Effector CD8-positive, alpha-beta T cell (primary cell): ENCODE measurements at places on chromosomes 3 and 15.

DNA sequence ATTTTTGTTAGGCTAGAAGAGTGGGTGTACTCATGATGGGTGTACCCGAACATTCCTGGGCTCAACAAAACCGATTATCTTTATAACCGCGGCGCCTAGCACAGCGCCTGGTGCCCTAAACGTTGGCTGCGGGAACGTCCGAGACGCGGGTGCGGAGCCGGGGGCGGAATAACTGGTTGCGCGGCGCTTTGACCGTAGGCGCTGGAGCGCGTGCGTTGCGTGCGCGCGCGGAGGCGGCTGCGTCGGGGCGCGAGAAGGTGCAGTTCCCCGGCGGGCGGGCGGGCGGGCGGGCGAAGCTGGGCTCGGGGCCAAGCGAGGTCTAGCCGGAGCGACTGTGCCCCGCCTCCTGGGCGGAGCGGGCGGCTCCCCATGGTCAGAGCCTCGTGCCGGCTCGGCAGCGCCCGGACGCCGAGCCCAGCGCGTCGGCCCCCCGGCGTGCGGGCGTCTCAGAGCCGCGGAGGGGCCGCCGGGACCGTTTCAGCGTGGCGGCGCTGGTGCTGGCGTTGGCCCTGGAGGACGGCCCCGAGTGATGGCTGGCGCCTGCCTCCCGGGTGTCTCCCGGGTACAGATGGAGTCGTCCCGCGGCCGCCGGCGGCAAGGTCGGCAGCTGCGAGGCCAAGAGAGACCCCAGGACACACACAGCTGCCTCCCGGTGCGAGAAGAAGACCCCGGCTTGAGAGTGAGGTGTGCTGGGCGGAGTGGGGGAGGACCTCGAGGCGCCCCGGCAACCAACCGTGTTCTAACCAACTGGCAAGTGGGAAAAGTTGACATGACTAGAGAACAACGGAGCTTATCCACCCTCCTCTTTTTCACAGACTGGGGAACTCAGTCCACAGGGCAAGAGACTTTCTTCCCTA is at the start of gene PLAAT1:
Gene PLAAT1, plus strand, starts transcription at position 373 of the 857 bp plus-strand sequence. CDS start 14,429 bp downstream, outside the sequence.
- no peak for DNase-seq

GRCh38 chr15:41022487-41023090 is 69.3 kb downstream of the CHAC1 start:
- no peak for DNase-seq

DNA sequence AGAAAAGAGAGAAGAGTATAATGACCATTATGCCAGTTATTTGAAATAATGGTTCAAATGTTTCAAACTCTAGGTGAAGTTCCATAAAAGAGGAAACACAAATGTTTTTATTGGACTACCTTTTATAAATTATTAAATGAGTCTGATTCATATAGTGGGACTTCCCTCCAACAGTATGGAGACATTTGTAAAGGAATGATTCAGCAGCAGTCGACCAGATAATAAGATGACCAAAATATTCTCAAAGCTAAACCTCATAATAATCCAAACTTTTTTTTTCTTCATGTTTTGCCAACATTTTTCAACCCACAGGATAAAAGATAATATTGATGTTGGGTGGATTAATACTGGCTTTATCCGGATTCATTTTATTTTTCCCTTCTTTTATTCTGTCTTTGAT is 18.8 kb downstream of the TIPARP start:
- DNase-seq = no peak

- no peak for DNase-seq
Measured at GRCh38 chr15:58314593-58315216, 117.1 kb upstream of the LIPC start.

GRCh38 chr3:127656906-127657305 is 15.8 kb upstream of the ABTB1 start:
- DNase-seq = no peak

DNA sequence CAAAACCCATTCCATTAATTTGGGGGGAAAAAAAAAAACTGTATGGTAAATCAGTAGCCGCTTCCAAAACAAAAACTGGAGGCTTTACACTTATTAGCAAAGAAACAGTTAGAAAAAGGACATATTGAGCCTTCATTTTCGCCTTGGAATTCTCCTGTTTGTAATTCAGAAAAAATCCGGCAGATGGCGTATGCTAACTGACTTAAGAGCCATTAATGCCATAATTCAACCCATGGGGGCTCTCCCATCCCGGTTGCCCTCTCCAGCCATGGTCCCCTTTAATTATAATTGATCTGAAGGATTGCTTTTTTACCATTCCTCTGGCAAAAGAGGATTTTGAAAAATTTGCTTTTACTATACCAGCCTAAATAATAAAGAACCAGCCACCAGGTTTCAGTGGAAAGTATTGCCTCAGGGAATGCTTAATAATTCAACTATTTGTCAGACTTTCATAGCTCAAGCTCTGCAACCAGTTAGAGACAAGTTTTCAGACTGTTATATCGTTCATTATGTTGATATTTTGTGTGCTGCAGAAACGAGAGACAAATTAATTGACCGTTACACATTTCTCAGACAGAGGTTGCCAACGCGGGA is 9.4 kb upstream of the RPL24 start:
- DNase-seq = no peak

- DNase-seq = no peak
Measured at GRCh38 chr3:50369012-50369670, 9.8 kb upstream of the TMEM115 start.
